CD4-positive, alpha-beta memory T cell (primary cell): ENCODE measurements at places on chromosomes 16 and 17. TPM values are rescaled to one million over a fixed set of nuclear protein-coding genes. Genes with fewer than 3 reads are reported as not detected.

The MT1H gene
- 0.78 TPM for total RNA-seq

DNA sequence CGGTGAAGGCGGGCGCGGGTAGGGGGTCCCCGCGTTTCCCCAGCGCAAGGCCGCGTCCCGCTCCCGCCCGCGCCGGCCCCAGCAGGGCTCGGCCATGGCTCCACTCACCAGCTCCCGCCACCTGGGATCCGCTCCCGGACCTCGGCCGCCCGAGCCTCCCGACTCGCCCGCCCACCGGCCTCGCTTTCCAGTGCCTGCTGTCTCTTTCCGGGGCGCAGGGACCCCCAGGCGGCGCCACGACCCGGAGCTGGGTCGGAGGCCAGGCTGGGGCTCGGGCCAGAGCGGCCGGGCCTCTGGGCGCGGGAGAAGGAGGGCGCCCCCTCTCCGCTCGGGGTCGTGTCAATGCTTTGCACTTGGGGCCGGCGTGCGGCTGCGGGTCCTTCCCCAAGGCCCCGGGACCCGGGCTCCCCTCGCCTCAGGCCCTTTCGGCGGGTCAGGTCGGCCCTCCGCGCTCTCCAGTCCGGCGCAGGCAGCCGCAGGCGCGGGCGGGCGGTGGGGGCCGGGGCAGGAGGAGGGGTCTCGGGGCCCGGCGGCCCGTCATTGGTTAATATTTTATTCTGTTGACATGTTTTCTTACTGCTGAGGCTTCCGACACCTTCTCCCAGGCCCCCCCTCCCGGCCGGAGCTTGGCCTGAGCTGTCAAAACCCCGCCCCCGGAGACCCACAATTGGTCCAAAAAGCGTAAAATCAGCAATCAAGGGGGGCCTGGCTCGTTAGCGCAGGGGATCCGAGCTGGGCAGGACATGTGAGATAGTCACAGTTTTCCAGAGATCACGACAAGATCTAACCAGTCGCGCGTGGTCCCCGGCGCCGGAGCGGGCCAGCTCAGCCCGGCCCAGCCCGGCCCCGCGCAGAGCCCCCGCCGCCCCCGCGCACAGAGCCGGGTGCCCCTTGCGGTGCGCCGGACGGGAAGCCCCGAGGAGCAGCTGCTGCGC is at the start of gene TBX2:
TSS of gene TBX2 (plus strand) at position 713 of the 935 bp plus-strand sequence. CDS start 334 bp downstream, outside the sequence.
- H3K36me3 ChIP-seq: no peaks in the 10 kb centered on the region
- no peak within 1 kb of the TSS for H3K27ac ChIP-seq
- peaks cover 38% of the 10 kb centered on the region for H3K27me3 ChIP-seq
- no peak for DNase-seq

DNA sequence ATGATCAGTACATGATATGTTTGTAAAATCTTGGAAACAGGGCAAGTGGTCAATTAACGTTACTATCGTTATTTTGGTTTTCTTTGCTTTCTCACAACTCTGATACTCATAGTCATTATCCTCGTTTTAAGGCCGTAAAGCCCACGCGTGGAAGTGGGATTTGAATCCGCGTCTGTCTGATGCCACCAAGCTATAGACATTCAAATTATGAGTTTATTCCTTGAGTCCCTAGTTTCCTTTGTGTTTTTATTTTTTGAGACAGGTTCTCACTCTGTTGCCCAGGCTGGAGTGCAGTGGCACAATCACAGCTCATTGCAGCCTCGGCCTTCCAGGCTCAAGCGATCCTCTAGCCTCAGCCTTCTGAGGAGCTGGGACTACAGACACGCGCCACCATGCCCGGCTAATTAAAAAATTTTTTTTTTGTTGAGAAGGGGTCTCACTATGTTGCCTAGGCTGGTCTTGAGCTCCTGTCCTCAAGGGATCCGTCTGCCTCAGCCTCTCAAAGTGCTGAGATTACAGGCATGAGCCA is 1.0 kb downstream of the DCTN5 start:
- peaks cover 20% of the 10 kb centered on the region for H3K4me1 ChIP-seq
- H3K4me3 ChIP-seq: peak overlapping the region; percentile 82
- H3K27ac ChIP-seq: peak overlapping the region; percentile 85
- H3K27me3 ChIP-seq: no peaks in the 10 kb centered on the region

DNA sequence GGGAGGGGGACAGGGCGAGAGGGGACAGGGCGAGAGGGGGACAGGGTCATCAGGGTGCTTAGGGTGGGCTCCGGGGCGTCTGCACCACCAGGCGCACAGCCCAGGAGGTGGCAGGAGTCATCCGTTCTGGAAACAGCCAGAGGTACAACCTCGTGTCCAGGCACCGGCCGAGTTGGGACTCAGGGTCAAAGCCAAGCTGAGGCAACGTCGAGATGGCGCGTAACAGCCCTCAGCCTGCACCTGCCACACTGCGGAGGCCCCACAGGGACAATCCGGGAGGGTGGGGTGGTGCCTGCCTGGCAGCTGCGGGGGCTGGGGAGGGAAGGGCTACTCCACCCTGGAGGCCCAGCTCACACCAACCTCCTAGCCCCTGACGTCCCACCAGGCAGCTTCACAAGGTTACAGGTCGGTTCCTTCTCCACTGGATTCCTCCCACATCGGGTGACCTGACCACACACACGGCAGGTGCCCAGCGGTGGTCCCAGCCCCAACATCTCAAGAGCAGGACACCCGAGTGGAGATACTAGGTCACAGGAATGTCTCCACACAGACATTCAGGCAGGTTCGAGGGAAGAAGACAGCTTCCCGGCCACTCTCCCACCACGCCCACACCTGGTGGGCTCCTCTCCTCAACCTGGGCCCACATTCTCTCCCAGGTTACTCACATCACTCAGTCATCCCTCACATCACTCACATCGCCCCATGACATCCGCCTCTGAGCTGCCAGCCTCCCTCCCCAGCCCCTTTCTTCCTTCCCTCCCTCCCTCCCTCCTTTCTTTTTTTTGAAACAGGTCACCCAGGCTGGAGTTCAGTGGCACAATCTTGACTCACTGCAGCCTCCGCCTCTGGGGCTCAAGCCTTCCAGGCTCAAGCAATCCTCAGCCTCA is 47.3 kb downstream of the RPH3AL start:
- no peaks in the 10 kb centered on the region for H3K27me3 ChIP-seq
- no peaks in the 10 kb centered on the region for H3K36me3 ChIP-seq
- H3K4me3 ChIP-seq: no peak overlapping the region
- no peak overlapping the region for H3K27ac ChIP-seq

The RNF222 gene
- total RNA-seq: 0.15 TPM
